ENCODE measurements at places on chromosomes 3 and 15.

- DNase-seq = no peak
These were observed 32.4 kb upstream of the SMAD3 start for GRCh38 chr15:67033012-67033411.

- no peak for DNase-seq
These were observed 50.2 kb downstream of the CRYBG3 start for GRCh38 chr3:97871801-97872524.

DNA sequence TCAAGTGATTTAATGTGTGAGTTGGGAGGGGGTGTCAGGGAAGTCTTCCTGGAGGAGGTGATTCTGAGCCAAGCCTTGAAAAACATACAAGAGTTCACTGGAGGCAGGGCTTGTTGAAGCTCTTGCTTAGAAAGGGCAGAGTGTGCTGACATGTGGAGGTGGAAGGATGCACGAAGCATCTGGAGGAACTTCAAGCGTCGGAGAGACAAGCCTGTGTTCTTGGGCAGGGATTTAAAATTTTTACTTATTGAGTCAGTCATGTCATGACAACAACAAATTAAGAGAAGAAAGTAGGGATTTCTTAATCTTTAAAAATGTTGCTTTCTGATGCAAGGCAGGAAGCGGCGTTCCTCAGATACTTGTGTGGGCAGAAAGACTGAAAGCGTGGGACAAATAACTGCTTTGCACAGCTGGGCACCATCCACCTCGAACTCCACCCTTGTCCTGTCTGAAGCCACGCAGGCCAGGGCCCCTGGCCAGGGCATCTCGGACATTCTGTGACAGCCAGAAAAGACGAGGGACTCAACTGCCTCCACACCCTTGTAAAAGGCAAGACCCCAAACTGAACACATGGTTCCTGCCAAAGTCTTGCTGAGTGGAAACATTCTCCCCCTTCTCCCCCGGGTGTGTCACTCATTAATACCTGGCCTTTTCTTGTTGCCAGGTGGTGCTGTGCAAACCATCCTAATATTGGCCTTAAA, 6.9 kb upstream of the IL16 start:
- no peak for DNase-seq

DNA sequence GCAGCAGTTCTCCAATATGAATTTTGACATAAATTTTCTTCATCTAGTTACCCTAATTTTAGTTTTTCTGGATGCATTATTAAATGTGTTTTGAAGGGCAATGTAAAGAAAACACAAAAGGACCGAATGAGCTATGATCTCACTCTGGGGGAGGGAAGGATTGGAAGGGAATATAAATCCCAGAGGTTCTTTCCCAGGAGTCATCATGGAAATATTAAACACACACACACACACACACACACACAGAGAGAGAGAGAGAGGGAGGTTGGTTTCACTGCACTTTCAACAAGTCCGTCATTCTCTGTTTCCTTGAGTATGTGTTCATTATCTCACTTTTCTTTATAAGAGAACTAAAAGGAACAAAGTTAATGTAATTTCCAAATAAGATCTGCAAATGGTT, 70.7 kb upstream of the DCBLD2 start:
- no peak for DNase-seq

- DNase-seq = no peak
These were observed 33.6 kb upstream of the TOPAZ1 start for GRCh38 chr3:44208086-44208485.

- no peak for DNase-seq
These were observed 436.0 kb upstream of the TPM1 start for GRCh38 chr15:62606376-62607113.

DNA sequence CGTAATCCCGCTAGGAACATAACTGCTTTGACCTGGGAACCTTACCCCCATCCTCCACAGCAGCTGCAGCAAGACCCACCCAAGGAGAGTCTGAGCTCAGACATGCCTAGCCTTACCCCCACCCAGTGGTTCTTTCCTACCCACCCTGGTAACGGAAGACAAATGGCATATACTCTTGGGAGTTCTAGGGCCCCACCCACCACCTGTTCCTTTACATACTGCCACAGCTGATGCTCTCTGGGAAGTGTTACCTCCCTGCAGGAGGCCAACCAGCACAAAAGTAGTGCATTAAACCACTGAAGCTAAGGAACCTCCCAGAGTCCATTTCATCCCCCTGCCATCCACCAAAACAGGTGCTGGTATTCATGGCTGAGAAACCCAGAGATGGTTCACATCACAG, 50.6 kb upstream of the AZI2 start:
- DNase-seq = no peak

DNA sequence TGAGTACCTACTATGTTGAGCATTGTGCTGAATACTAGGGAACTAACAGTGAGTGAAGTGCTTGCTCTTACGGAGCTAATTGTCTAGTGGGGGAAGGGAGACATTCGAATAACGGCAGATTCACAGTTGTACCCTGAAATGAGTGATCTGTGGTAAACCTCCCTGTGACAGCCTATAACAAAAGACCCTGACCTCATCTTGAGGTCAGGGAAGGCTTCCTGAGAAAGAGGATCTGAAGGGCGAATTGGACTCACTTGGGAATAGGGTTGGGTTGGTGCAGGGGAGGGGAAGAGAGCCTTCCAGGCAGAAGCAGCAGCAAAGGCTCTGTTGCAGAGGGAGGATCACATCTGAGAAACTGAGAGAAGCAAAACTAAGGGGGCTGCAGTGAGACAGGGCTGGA, 13.2 kb downstream of the HPS3 start:
- no peak for DNase-seq

- DNase-seq = no peak
These were observed 234.9 kb upstream of the TPM1 start for GRCh38 chr15:62807539-62808130.

DNA sequence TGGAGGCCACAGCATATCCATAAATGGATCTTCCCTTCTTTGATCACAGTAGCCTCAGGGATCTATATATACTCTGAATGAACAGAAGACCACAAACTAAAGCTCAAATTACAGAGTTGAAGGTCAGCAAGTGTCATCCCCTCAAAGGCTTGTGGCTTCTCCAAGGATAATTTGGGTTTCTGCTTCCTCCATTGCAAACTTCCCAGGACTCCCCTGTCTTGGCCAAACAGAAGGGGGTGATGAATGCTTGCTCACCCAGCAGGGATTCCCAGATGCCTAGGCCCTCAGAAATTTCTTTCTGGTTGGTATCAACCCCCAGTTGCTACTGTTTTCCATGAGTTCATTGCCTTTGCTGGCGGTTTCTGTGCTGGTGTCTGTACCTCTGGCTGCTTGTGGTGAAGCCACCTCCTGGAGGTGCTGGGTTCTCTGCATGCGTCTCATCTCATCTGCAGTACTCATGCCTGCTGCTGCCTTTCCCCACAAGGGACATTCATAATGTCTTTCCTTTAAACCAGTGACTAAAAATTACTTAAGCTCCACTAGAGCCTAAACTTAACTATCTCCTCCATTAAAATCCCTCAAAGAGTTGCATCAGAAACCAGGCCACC, 17.7 kb downstream of the ENTPD3 start:
- DNase-seq = no peak

Measured in NCI-H1092 treated with DMSO at 0.1 percent for 48 hours (cell line).